ENCODE measurements at places on chromosomes 2 and 18. TPM values are rescaled to one million over a fixed set of nuclear protein-coding genes. Genes with fewer than 3 reads are reported as not detected.

DNA sequence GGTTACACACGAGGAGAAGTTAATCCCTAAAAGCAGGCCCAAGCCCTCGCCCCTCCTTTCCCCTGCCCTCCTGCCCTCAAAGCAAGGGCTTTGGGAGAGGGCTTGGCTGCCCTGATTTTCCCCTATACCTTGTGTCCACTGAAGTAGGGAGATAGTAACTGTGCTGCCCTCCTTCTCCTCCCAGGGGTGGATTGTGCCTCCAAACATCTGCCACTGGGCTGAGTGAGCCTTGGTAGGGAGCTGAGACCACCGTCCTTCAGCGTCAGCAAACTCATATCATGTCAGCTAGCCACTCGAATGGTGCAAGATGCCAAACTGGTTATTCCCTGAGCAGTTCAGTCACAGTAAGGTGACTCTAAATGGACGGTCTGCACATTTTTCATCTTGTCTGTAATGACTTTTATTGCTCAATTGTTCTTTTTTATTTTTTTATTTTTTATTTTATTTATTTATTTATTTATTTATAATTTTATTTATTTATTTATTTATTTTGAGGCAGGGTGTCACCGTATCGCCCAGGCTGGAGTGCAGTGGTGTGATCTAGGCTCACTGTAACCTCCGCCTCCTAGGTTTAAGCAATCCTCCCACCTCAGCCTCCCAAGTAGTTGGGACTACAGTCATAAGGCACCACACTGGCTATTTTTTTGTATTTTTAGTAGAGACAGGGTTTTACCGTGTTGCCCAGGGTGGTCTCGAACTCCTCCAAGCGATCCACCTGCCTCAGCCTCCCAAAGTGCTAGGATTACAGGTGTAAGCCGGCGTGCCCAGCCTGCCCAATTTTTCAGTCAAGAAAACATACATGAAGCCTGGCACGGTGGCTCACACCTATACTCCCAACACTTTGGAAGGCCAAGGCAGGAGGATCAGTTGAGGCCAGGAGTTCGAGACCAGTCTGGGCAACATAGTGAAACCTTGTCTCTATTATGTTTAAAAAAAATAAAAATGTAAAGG is 8.7 kb downstream of the PCBP1 start:
- no peak for DNase-seq

GRCh38 chr18:48947560-48947959 is 3.2 kb downstream of the SMAD7 start:
- DNase-seq, result no peak

- DNase-seq, result peak; percentile 47
Measured at GRCh38 chr2:218125626-218126080, at the start of gene CXCR2. Gene CXCR2, plus strand, starts transcription at chr2:218126028. Its CDS starts 8,774 bp downstream, at chr2:218134802.

- no peak for DNase-seq
Measured at GRCh38 chr2:65826567-65826966, 394.2 kb upstream of the SPRED2 start.

GRCh38 chr2:219037783-219038499 is 3.4 kb downstream of the CFAP65 start:
- DNase-seq, result no peak

DNAJC5G gene
- 0.39 TPM for total RNA-seq

DNA sequence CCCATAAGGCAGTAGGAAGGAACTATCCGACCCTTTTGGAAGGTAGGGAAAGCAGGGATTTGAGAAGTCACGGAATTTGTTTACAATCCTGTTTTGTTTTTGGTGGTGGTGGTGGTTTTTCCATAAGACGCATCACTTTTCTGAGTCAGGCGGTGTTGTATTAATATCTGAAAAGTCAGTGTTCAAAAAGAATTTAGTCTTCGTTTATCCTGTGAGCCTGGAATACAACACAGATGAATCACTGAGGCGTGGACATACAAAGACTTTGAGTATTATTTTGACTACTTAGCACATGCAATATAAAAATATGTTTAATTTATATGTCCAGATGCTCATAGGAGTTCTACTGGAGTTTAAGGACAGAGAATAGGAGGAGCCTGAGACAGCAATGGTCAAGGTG is 785 bp downstream of the ZNF892 start:
- DNase-seq, result no peak

- DNase-seq, result no peak
Measured at GRCh38 chr2:219131327-219131726, 29.3 kb downstream of the NHEJ1 start.

- no peak for DNase-seq
Measured at GRCh38 chr2:66794070-66794469, 359.1 kb downstream of the MEIS1 start.

DSG3 gene
- not detected for total RNA-seq

- DNase-seq, result no peak
Measured at GRCh38 chr2:152071092-152071491, 27.8 kb downstream of the CACNB4 start.

DNA sequence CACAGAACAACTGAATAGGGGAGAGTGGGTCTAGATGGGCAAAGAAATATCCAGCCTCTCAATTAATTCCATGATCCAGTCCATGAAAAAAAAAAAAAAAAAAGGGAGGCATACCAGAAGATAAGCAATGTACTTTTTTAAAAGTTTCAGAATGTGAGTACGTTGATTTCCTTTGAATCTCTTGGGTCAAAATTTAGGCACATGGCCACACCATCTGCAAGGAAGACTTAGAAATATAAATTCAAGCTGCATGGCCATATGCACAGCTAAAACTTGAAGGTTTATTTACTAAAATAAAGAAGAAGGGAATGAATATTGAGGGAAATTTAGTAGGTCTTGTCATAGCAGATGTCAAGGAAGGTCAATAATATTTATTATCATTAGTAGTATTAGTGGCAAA is 286.5 kb upstream of the CDH7 start:
- DNase-seq, result no peak

DNA sequence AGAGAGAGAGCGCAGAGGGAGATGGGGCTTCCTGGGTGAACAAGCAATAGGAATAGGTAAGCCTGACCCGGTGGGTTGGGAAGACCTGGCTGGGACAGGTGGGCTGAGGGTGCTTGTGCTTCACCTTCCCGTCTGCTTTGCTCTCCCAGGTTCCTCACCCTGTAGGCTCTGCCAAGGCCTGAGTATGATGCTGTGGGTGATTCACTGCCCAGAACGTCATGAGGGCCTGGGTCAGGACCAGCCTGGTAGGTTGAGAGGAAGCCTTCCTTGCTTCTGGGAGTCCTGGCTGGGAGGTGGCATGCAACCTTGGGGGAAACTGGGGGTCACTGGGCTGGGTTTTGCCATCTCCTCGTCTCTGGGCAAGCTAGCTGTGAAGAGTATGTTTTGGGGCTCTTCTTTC is 220.2 kb upstream of the APCDD1 start:
- no peak for DNase-seq

DNA sequence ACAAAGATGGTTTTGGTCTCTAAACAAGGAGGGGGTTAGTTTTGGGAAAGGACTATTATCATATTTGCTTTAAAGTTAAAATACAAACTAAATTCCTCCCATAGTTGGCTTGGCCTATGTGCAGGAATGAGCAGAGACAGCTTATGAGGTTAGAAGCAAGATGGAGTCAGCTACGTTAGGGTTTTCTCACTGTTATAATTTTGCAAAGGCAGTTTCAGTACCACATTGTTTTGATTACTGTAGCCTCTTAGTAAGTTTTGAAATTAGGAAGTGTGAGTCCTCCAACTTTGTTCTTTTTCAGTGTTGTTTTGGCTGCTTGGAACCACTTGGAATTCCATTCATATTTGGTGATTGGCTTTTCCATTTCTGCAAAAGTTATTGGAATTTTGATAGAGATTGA is 23.4 kb downstream of the LCLAT1 start:
- DNase-seq, result no peak

DNA sequence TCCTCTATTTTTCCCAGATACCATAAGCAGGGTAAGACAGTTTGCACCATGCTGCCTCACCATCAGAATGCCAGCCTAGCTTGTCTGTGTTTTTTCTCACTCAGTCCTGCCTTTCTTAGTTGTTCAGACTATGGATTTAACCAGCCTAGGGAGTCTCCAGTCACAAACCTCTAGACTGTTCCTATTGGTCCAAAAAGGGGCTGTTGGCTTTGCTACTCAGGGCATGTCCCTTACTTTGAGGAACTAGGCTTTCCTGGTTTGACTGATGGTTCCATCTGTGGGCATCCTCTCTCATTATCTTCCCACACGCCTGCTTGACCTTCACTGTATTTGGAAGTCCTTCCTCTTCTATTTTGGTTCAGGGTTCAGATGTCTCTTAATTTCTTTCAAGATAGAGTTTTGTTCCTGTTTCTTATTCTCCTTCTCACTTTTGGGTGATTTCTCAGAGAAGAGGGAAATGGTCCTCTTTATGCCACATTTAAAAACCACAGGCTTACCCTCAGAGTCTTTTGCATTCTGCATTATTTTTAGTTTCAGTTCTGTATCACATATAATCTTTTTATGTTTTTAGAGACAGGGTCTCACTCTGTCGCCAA is 31.3 kb upstream of the TMEM131 start:
- DNase-seq, result no peak

KANSL1L gene
- total RNA-seq, result 21.2 TPM

EVA1A gene
- total RNA-seq, result 8.5 TPM

DNA sequence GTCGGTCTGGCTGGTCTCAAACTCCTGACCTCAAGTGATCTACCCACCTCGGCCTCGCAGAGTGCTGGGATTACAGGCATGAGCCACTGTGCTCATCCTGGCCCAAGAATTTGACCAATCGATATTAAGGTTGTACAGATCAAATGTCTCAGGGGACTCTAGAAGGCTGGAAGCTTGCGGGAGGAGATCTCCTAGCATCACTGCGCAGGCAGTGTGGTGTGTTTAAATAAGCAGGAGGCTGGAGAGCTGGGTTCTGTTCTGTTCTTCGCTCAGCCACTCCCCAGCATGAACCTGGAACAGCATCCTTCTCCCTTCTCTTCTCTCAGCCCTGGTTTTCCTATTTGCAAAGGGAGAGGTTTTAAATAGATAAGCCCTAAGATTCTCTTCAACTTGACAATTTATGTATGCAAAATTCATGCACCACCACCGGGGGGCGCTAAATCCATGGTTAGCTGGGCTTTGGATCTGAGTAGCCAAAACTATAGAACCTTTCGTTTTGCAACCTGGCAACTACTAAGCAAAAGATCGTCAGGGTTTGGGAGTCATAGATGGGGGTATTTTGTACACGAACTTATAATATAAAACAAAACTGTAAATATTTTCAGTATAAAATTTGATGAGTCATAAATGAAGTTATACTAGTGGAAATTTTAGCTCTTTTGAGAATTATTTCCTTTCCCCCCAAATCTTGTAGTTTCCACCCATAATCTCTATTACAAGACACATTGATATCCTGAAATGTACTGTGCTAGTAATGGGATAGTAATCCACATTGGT is 60.6 kb downstream of the SLC16A14 start:
- DNase-seq, result peak; percentile 86

DNA sequence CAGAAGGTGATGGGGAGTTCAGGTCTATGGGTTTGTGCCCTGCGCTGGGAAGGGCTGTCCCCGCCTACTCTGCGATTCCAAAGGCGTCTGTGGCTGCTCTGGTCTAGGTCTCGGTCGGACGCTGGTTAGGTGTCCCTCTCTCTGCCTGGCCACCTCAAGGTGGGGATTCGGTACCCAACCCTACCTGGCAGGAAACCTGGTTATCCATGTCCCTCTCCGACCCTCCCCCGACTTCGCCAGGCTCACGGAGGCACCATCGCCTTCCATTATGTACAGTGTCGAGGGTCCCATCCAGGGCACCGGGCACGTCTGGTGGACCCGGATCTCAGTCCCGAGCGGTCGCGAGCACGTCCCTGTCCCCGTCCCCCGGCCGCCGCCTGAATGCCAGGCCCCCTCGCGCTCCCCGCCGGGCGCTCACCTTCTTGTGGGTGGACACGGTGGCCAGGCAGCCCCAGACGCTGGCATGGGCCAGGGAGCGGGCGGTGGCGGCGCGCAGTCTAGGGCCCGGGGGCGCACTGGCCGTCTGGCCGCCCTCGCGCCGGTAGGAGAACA is 628 bp downstream of the CREG2 start:
- peak; percentile 49 for DNase-seq

GRCh38 chr18:56248610-56249235 is 389.7 kb downstream of the TXNL1 start:
- no peak for DNase-seq

GRCh38 chr2:140586379-140586778 is 1544.4 kb downstream of the LRP1B start:
- peak; percentile 80 for DNase-seq

DAW1 gene
- total RNA-seq, result 2.0 TPM

GRCh38 chr2:174003720-174004695 is 38.8 kb upstream of the SP3 start:
- peak; percentile 48 for DNase-seq

ACSL3 gene
- total RNA-seq, result 130 TPM

- peak; percentile 28 for DNase-seq
Measured at GRCh38 chr2:170276925-170277629, 99.1 kb downstream of the MYO3B start.

SLC11A1 gene
- total RNA-seq, result not detected

TUBA3E gene
- 0.66 TPM for total RNA-seq

- peak; percentile 54 for DNase-seq
Measured at GRCh38 chr2:168518555-168519066, 62.5 kb downstream of the CERS6 start.

GRCh38 chr18:49819071-49819662 is 5.8 kb upstream of the ACAA2 start:
- no peak for DNase-seq

- no peak for DNase-seq
Measured at GRCh38 chr2:45083175-45083574, 73.9 kb upstream of the SIX2 start.

DNA sequence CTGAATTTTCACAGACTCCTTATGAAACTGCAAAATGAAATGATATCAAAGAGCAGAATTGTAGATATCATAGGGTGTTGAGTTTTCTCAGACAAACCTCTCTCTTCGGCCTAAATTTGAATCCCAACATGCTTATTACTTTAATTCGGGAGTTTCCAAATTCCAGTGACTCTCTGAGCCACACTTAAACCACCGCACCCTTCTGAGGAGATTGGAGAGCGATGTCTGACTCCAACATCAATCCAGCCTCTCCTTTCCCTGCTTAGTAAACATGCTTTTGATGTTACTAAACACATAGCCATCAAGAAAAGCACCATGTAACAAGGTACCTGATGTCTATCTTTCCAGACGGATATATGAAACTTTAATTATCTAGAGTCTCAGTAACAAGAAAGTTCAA is 103.1 kb upstream of the ARHGAP28 start:
- DNase-seq, result no peak

GRCh38 chr18:36186461-36187192 is 670 bp upstream of the MOCOS start:
- DNase-seq, result peak; percentile 73

DNA sequence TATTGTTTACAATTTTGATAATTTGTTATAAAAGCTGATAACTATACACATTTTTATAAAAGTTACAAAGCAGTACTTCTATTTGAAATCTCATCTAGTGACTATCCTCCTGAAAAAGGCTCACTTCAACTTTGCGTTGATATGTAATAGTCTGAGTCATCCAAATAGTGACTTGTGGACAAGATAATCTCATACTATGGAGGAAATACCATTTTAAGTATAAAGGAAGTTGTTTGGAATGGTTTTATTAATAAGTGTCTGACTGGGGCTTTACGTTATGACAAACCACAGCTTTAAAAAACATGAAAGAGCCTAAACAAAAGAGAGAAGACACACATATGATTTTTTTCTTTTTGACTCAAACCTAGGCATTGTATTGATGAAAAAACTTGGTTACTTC is 272.3 kb upstream of the COL3A1 start:
- no peak for DNase-seq

Measured in GM23338 (cell line).